ENCODE measurements at places on chromosomes 11 and 22. TPM values are rescaled to one million over a fixed set of nuclear protein-coding genes. Genes with fewer than 3 reads are reported as not detected.

LGALS12 gene
- 0.54 TPM for total RNA-seq

DAGLA gene
- total RNA-seq = 1.4 TPM

C11orf42 gene
- total RNA-seq = not detected

MICAL2 gene
- 791 TPM for total RNA-seq

GRCh38 chr11:72446929-72447769 is 12.8 kb upstream of the CLPB start:
- no peaks in the 10 kb centered on the region for H3K27me3 ChIP-seq
- H3K4me1 ChIP-seq = no peaks in the 10 kb centered on the region

DNA sequence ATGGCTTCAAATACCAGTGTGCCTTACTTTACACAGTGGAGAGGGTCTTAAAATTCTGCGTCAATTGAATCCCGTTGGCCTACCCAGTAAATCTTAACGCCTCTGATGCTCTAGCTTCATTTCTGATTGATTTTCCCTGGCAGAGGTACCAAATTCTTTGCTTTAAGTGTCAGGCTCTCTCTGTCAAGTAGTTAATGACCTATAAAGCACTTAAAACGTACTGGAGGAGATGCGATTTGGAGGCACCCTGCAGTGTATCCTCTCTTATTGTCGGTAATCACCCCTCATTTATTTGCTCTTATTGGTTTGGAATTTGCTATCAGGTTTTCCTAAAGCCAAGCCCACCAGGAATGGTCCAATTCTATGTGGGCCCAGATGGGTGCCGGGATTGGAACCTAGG is 59.2 kb downstream of the NFAM1 start:
- H3K27me3 ChIP-seq = no peaks in the 10 kb centered on the region
- no peaks in the 10 kb centered on the region for H3K36me3 ChIP-seq

DNA sequence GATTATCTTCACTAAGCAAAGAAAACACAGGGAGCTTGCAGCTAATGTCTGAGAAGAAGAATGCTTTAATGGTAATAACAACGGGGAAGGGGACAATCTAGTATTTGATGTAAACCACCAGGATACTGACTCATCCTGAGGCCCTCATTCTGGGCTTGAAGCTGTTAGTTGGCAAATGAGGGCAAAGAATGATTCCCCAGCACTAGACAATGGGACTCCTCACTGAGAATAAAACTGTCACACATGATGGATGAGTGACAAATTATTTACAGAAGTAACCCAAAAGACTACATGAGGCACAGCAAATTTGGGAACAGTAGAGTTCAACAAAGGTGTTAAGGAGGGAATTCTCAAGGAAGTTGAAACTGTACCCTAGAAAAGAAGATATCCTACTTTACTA is 76.3 kb downstream of the FAM168A start:
- H3K4me3 ChIP-seq = no peak overlapping the region
- no peaks in the 10 kb centered on the region for H3K4me1 ChIP-seq
- no peak for DNase-seq
- H3K36me3 ChIP-seq = no peaks in the 10 kb centered on the region

DNA sequence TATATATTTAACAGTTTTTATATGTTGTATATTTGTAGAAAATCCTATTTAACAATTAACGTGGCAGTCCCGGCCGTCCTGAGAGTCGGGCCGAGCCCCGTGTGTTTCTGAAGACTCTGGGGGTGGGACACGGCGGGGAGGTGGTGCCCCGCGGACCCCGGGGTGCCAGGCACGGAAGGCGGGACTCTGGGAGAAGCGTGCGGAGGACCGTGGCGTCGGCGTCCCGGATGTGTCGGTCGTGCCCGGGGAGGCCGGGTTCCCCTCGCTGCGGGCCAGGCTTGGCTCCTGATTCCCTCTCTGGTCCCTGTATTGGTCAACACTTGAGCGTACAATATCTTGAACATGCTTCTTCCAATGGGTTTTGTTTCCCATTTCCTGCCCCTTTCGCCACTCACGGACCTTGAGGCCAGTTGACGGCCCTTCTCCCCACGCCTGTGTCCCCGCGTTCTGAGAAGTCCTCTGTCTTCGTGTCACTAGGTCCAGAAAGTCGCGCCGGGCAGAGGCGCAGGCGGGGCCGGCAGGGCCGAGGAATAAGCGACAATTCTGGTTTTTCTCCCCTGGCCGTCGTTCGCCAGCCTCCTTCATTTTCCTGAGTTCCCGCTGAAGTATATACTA is 1076.7 kb downstream of the BRD1 start:
- H3K27me3 ChIP-seq = no peaks in the 10 kb centered on the region
- no peaks in the 10 kb centered on the region for H3K4me1 ChIP-seq
- no peaks in the 10 kb centered on the region for H3K36me3 ChIP-seq
- DNase-seq = no peak
- H3K27ac ChIP-seq = no peak overlapping the region

- peak overlapping the region; percentile 78 for H3K27ac ChIP-seq
- DNase-seq = no peak
- H3K36me3 ChIP-seq = no peaks in the 10 kb centered on the region
Observed at GRCh38 chr22:27793576-27793975, 8.0 kb downstream of the MN1 start.

DNA sequence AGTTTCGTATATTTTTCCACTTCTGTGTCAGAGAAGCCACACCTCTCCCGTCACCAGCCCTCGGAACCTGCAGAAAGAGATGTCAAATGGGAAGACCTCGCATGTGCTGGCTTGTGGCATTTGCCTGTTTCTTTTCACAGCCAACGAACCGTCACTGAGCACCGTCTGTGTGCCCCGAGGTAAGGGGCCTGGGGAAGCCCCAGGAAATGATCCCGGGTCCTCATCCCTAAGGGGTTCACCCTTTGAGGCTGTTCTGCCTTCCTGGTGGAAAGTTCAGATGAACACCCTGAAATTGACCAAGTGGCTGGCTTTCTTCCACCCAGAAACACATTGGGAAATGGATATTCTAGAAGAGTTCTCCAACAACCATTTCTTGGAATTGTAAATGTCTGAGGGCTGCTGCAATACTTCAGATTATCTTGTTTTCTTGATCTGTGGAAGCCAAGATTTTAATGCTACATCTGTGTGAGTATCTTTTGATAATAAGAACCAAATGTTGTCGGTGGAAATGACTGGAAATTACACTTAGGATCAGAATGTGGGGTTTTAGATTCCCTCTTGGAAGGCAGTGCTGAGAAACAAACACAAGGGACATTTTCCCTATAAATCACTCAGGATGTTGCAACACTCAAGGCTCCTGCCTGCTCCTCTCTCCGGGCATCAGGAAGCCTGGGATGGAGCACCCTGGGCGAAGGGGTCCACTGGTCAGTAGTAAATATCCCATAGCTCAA is 37.6 kb downstream of the RIBC2 start:
- no peaks in the 10 kb centered on the region for H3K27me3 ChIP-seq
- no peak overlapping the region for H3K4me3 ChIP-seq
- peaks cover 54% of the 10 kb centered on the region for H3K4me1 ChIP-seq
- DNase-seq = no peak
- no peaks in the 10 kb centered on the region for H3K36me3 ChIP-seq
- peak overlapping the region; percentile 84 for H3K27ac ChIP-seq

DNA sequence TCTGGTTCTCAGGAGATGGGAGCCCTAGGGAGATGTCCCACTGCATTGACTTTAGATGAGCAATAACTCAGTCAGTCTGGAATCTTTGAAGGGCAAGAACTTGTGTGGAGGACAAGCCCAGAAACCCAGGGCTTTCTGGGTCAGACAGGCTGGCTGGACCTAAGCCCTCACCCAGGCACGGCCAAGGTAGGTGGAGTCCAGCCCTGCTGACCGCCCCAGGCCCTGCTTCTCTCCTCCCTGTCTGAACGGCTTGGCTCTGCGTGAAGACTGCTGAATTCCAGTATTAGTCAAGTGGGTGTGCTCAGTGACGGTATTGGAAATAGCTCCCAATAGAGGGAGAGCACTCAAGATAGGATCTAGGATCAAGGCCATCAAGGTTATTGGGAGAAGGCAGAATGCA is 6.1 kb downstream of the CXCR5 start:
- H3K4me1 ChIP-seq = peaks cover 63% of the 10 kb centered on the region
- H3K4me3 ChIP-seq = no peak overlapping the region
- peak; percentile 81 for DNase-seq
- H3K36me3 ChIP-seq = peaks cover 8% of the 10 kb centered on the region
- H3K27me3 ChIP-seq = no peaks in the 10 kb centered on the region

DNA sequence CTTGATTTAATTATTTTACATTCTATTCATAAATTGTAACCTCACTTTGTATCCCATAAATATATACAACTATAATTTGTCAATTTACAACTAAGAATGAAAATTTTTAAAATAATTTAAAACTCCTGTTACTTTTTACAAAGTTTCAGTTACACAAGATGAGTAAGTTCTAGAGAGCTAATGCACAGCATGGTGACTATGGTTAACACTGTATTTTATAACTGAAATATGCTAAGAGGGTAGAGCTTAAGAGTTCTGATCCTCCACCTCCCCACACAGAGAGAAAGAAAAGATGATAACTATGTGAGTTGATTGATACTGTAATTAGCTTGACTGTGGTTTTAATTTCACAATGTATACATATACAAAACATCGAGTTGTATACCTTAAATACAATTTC is 412.5 kb upstream of the DDI1 start:
- no peaks in the 10 kb centered on the region for H3K27me3 ChIP-seq
- H3K4me3 ChIP-seq = no peak overlapping the region
- no peak for DNase-seq
- peaks cover 3% of the 10 kb centered on the region for H3K4me1 ChIP-seq
- no peak overlapping the region for H3K27ac ChIP-seq
- H3K36me3 ChIP-seq = no peaks in the 10 kb centered on the region

DNA sequence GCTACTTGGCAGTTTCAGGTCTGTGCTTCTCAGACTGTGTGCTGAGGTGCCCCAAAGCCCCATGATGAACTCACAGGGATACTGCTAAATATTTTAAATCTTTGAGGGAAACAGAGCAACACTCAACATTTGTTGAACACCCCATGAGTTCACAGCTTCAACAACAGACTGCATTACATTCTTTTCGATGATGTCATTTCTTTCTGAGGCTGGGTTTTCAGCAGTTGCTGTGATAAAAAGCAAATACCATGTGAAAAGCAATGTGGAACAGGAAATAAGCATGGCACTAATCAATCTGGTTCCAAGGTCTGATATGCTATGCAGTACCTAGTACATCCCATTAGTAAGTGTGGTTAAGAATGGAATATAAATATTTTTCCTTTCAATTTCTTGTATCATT is 82.7 kb downstream of the RPL27A start:
- H3K27me3 ChIP-seq = no peaks in the 10 kb centered on the region
- peaks cover 71% of the 10 kb centered on the region for H3K4me1 ChIP-seq
- H3K4me3 ChIP-seq = no peak overlapping the region
- no peaks in the 10 kb centered on the region for H3K36me3 ChIP-seq
- H3K27ac ChIP-seq = peak overlapping the region; percentile 75

GRCh38 chr22:45469281-45470073 is 33.2 kb upstream of the FBLN1 start:
- peak overlapping the region; percentile 77 for H3K27ac ChIP-seq
- H3K4me1 ChIP-seq = peaks cover 31% of the 10 kb centered on the region
- H3K4me3 ChIP-seq = peak overlapping the region; percentile 17
- no peaks in the 10 kb centered on the region for H3K27me3 ChIP-seq
